ENCODE measurements at places on chromosomes 12 and 14.

GRCh38 chr12:95418142-95418541 is 55.8 kb upstream of the METAP2 start:
- no peak for DNase-seq

DNA sequence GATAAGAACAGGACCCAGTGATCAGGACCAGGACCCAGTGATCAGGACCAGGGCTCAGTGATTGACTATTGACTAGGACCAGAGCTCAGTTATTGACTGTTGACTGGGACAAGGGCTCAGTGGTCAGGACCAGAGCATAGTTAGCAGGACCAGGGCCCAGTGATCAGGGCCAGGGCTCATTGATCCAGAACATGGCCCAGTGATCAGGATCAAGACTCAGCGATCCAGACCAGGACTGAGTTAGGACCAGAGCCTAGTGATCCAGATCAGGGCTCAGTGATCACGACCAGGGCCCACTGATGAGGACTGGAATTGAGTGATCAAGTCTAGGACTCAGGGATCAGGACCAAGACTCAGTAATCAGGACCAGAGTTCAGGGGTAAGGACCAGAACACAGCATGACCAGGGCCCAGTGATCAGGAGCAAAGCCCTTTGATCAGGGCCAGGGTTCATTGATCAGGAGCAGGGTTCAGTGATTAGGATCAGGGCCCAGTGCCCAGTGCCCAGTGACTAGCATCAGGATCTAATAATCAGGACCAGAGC is 176.0 kb downstream of the TMEM121 start:
- no peak for DNase-seq

GRCh38 chr12:2267703-2268470 is 215.1 kb downstream of the CACNA1C start:
- no peak for DNase-seq

GRCh38 chr12:10400829-10401228 is 8.7 kb downstream of the KLRC4 start:
- no peak for DNase-seq

- DNase-seq = no peak
These were observed 119.3 kb downstream of the NTN4 start for GRCh38 chr12:95671265-95671664.
